ENCODE measurements at places on chromosomes 12 and 14.

GRCh38 chr12:50186681-50187080 is 19.5 kb upstream of the CERS5 start:
- no peak for DNase-seq

- DNase-seq: no peak
Observed at GRCh38 chr12:27451036-27451825, 4.7 kb downstream of the SMCO2 start.

DNA sequence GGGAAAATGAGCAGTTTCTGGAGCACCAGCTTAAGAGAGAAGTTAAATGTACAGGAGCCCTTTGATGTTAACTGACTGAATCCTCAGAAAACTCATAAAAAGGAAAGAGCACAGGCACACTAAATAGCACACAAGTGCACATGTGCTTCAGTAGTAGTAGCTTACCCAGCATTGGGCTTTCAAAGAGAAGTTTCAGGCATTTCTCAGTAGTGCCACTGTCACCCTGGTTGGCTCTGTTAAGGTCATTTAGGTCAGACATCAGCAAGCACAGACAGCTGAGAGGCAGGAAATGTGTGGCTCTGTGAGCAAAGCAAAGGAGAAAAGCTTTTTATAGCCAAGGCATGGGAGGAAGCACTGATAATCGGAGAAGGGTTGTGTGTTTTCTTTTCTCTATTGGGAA is 96.3 kb upstream of the HIF1A start:
- no peak for DNase-seq

- DNase-seq: no peak
Observed at GRCh38 chr14:53683229-53683628, 273.4 kb downstream of the BMP4 start.

GRCh38 chr14:100612986-100613385 is 25.8 kb upstream of the BEGAIN start:
- no peak for DNase-seq
